Pons (tissue), 1 donor: ENCODE measurements at places on chromosomes 2 and 18.
A peak's percentile ranks its signal among the peaks of the same experiment; 100 is the strongest.

DNA sequence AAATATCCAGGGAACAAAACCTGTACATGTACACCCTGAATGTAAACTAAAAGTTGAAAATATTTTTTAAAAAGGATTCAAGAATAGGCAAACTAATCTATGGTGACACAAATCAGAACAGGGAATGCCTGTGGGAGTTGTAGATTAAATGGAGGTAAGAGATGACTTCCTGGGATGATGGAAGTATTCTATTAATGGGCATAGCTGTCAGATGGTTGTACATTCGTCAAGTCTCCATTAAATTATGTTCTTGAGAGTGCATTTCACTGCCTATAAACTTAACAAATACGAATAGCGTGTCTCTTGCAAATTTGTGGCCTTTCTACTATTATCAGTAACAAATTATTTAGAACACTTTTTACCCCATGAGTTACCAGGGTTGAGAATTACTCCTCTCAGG is 207.0 kb downstream of the HNMT start:
- DNase-seq = no peak

GRCh38 chr2:84805250-84805958 is 75.5 kb downstream of the TRABD2A start:
- no peak for DNase-seq

DNA sequence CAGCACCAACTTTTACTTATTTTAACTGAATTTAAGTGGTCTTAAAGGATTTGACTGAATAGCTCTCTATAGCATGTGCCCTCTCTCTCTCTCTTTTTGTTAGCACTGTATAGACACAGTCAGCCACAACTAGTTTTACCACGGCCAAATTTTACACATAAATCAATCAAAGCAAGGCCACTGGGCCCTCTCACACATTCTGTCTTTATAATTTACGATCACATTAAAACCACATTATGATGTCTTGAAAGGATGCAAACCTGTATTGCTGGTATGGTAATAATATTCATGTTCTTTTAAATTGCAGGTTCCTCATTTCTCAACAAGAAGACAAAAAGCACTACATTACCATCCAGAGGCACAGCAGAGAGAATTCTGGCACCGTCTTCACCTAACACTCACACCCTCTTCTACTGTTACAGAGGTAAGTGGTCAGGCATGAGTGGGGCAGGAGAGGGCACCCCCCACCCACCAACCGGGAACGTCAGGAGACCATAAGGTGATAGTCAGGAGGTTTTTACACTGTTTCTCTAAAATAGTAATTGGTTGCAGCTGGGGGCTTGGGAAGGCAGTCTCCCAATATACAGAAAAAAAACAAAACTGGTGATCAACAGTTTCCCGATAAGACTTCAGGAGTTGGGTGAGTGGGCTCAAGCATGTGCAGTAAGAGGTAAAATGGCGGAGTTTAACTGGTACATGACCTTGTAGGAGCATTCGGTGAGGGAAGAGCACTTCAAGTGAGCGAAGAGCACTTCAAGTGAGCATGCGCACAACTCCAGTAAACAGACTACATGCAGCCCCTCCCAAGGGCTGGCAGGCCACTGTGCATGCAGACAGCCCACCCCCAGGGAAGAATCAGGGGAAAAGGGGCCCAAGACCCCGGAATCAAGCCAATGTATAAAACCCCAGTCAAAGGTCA is 296.7 kb downstream of the PIEZO2 start:
- no peak for DNase-seq

- peak; percentile 67 for DNase-seq
Measured at GRCh38 chr2:102082571-102083392, 59.8 kb upstream of the IL1R1 start.

- no peak for DNase-seq
Measured at GRCh38 chr2:219782737-219783348, 155.4 kb downstream of the SLC4A3 start.

DNA sequence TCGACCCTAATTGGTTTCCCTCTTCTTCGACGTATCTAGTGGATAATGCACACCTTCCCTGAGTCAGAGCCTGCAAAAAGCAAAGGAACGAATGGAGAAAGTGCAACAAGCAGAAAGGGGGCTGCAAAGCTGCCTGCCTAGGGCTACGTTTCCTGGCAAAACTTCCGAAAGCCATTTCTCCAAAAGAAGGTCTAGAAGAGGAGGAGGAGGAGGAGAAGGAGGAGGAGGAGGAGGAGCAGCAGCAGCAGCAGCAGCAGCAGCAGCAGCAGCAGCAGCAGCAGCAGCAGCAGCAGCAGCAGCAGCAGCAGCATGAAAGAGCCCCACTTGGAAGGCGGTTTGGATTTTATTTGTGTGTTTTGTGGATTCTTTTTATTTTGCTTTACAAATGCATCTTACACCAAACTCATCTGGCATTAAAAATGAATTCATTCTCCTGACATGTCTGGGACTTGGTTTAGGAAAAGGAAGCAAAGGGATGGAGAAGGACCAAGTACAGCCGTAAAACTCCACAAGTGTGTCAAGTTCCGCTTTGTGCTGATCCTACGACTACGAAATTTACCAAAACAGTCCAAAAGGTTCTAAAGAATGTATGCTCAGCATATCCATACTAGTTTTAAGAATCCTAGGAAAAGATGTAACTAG is 2.0 kb downstream of the TCF4 start:
- peak; percentile 86 for DNase-seq

- peak; percentile 73 for DNase-seq
Measured at GRCh38 chr18:11947214-11948191, 33.8 kb upstream of the IMPA2 start.

DNA sequence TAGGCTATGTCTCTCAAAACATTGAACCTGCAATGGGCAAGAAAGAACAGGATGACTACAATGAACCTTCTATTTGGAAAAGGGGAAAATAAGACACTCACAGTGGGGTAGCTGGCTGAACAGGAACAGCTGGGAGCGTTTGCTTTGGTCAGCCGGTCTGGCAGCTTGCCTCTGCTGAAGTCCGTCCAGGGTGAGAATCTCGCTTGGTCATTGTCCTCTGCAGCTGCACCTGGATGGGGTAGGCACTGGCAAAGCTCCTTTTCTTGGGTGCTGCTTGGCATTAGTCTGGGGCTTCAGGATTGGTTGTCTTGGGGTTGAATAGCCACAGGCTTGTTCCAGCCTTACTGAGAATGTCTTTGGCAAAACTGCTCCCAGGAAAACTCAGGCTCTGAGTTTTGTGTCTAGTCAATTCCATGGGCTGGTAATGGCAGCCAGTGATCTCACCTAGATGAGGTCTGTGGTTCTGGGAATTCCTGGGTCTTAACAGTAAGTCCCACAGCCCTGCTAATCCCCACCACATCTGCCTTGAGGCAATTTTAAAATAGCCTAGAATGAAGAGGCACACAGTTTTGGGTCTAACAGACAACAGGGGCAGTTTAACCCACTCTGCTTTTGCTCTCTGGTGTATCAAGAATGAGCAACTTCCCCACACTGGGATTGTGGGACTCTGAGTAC is 13.4 kb downstream of the NEDD4L start:
- DNase-seq = peak; percentile 41
